ENCODE measurements at places on chromosomes 1 and 21.

GRCh38 chr1:98387701-98388100, 273.8 kb upstream of the SNX7 start:
- no peak for DNase-seq

- no peak for DNase-seq
These were observed 105.8 kb upstream of the RAB4A start for GRCh38 chr1:229164836-229165735.

DNA sequence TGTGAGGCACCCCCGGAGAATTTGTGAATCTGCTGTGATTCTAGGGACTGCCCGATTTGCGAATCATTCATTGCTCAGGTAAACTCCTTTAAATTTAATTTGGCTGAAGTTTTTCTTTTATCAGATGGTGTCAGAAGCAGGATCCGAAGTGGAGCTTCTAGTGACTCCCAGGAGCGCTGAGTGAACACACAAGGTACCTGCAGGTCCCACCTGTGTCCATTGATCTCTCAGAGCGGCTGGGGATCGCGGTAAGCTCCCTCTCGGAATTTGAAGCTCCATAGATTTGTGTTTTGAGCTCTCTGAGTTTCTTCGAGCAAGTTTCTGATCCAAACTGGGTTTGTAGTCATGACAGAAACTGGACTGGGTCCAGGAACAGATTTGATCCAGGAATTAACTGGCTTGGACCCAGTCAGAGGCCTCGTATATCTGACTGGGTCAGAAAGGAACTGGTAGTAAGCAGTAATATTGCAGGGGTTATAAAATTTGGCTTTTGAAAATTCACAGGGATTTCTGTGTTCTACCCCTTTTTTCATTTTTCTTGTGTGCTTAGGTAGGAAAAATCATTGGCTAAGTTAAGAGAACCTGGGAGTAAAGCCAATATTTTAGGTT, 56.2 kb upstream of the EDEM3 start:
- DNase-seq: no peak

DNA sequence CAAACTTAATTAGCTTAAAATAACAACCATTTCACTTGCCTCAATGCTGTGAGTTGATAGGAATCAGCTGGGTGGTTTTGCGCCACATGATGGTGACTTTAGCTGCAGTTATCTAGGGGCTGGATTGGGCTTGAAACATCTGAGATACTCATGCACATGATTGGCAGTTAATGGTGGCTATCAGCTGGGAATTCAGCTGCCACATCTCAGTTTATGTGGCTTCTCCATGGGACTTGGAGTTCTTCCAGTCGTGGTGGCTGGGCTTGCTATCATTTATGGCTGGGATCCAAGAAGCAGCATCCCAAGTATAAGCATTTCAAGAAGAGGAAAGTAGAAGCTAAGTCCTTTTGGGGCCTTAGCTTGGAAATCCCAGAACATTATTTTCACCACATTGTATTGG, 36.4 kb downstream of the PDC start:
- DNase-seq: no peak

- DNase-seq: no peak
These were observed 101.8 kb downstream of the RHOU start for GRCh38 chr1:228837032-228837431.

- peak; percentile 25 for DNase-seq
These were observed 276.1 kb upstream of the SPAG17 start for GRCh38 chr1:118461154-118461553.

- DNase-seq: no peak
These were observed 5.3 kb downstream of the SPATC1L start for GRCh38 chr21:46178961-46179360.

DNA sequence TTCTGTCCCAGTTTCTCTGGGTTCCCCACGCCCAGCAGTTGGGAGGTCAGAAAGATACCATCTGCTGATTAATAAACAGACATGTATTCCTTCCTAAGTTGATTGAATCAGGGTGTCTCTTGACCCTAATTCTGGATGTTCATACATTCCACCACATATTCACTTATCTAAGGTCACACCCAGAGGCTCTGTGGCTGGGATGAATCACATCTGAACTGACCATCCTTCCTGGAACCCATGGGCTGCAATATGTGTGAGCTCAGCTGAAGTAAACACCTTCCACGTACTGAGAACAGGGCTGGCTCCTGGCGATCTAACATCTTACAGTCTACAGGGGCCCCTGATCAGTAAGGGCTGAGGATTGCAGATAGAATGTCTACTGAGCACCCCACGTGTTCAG, 20.5 kb upstream of the TRABD2B start:
- peak; percentile 57 for DNase-seq

DNA sequence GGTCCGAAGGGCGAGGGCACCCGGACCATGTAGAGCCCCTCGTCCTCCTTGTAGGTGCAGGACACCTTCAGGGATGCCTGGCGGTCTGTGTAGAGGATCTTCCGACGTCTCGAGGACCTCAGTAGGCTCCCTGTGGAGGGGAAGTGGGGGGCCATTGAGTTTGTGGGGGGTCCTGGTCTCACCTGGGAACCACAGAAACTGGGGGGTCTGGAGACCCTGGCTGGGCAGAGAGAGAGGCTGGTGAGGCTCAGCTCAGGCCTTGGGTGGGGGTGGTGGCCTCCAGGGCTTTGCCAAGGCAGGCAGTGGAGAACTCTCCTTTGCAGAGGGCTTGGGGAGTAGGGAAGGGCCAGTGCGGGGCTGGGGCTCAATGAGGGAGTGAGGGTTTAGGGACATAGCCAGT, 19.0 kb downstream of the MYOM3 start:
- DNase-seq: no peak

- DNase-seq: no peak
These were observed 97.7 kb downstream of the TMEM53 start for GRCh38 chr1:44576456-44577150.

- no peak for DNase-seq
These were observed 45.7 kb downstream of the S1PR1 start for GRCh38 chr1:101282314-101283038.

GRCh38 chr1:97145321-97145956, 423.9 kb downstream of the PTBP2 start:
- peak; percentile 75 for DNase-seq

- DNase-seq: peak; percentile 53
These were observed 29.1 kb upstream of the LRRC8C start for GRCh38 chr1:89603651-89604413.

- DNase-seq: no peak
These were observed 63.7 kb downstream of the SLC66A1 start for GRCh38 chr1:19375631-19376400.

GRCh38 chr1:198676253-198676652, 37.4 kb downstream of the PTPRC start:
- DNase-seq: no peak

- no peak for DNase-seq
These were observed 39.2 kb downstream of the EIF2B3 start for GRCh38 chr1:44947063-44947773.

GRCh38 chr1:9621032-9621431, 30.5 kb upstream of the PIK3CD start:
- peak; percentile 20 for DNase-seq

- DNase-seq: no peak
These were observed 1.7 kb upstream of the IBA57 start for GRCh38 chr1:228163776-228164519.

- no peak for DNase-seq
These were observed 10.6 kb downstream of the VCAM1 start for GRCh38 chr1:100730130-100730529.

DNA sequence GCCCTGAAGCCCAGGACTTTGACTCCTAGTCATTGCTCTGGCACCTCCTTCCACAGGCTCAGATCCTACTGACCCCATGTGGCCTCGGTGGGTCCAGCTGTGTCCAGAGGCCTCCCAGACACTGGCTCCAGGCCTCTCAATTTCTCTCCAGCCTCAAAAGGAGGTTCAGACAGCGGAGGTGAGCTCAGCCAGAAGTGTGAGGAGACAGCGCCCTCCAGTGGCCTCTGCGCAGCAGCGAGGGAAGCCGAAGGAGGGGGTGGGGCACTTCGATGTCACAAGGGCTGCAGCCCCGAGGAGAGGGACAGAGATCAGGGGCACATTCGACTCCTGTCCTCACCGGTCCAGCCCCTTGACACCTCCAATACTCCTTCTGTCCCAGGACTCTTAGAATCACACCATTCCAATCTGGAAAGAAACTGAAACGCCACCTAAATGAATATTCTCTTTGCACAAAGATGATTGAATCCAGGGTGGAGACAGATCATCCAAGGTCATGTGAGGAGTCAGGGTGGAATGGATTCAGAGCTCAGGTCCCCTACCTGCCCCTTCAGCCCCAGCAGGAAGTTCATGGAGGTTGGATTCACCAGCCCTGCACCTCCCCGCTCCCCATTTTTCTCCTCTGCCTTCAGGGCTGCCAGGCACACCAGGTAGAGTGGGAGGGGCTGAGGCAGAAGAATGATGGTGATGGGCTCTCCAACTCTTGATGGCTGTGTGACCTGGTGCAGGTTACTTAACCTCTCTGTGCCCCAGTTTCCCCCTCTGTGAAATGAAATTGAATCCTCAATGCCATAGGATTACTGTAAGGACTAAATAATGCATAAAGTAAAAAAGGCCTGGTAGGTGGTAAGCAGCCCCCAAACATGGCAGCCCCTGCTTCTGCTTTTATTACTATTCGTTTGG, 34.8 kb upstream of the ZBTB40 start:
- DNase-seq: peak; percentile 76

DNA sequence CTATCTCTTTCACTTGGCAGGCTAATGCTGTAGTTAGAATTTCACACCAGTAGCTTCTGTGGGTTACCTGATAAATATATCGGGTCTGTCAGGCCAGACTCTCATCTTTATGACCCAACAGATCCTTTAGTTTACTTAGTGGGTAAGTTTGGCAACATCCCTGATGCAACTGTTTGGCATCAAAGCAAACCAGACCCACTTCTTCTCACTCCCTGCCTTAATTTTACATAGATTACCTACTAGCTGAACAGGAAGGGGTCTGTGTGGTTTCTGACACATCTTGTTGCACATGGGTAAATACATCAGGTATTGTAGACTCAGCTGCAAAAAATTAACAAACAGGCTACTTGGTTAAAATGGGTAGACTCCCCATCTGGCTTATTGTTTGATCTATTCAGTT, 3.2 kb upstream of the GUK1 start:
- peak; percentile 32 for DNase-seq

DNA sequence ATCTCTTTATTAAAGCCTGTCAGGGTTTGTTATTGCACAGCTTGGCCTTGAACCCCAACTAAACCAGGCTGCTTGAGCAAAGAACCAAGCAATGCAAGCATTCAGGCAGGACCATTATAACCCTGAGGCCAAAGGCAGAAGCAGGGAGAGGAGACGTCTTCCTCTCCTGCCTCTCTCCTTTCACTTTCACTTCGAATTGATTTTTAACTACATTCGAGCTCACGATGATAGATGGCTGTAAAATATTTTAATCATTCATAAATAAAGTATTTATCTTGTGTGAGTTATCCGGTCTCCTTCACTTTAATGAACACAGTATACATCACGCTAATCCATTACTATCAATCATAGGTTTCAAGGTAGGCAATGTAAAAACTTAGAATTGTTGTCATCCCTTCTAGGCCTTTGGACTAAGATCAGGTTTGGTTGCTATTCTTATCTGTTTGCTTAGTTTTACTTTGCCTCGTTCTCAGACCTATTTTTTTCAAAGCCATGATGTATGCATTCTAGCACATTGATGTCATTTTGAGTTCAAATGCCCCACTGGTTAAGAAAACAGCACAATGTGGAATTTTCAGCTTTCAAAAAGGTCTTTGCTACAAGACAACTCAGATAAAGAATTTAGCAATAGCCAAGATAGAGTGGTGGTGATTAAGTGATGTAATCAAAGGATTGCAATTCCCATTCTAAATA, 480.2 kb upstream of the RUNX1 start:
- DNase-seq: peak; percentile 32

DNA sequence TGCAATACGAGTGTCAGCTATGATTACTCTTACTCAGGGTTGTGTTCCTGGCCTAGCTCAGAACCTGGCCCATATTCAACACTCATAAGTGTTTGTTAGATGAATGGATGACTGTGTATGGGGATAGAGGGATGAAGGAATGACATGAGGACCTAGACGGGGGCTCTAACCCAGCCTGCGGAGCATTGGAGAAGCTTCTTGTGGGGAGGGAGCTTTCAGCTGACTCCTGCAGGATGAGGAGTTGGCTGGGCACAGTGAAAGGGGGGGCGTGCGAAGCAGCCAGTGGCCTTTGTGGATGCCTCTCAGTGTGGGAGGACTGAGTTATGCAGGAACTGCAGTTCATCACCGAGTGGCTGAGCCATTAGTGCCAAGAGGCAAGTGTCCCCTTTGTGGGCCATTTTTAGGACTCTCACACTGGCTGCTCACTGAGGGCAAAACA, 1.2 kb upstream of the EXTL1 start:
- no peak for DNase-seq

DNA sequence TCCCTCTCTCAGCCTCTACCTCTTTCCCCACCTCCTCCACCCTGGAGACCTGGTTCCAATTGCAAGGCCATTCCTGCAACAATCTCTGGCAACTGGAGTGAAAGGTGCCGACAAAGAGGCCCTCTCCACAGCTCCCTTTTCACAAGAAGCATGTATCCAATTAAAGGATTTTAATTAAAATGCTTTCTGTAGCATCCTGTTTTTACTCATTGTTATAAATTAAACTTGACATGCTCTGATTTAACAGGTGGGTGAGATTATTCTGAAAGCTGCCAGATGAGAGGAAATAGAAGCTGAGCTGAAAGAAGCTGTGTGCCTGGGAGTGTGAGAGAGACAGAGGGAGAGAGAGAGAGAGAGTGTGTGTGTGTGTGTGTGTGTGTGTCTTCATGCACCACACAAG, 160.5 kb downstream of the TBX15 start:
- no peak for DNase-seq

GRCh38 chr1:151311589-151312331, 15.5 kb downstream of the PI4KB start:
- DNase-seq: peak; percentile 99

GRCh38 chr1:98099501-98099900, 178.7 kb upstream of the DPYD start:
- DNase-seq: no peak

- DNase-seq: peak; percentile 87
These were observed 134.4 kb downstream of the TGFB2 start for GRCh38 chr1:218479436-218480115.

- no peak for DNase-seq
These were observed 29.0 kb upstream of the CFHR4 start for GRCh38 chr1:196858811-196859210.

Data from kidney tubule cell (primary cell).